ENCODE measurements at places on chromosomes 5 and 9.

GRCh38 chr5:14374100-14374499 is 207.5 kb upstream of the OTULINL start:
- no peak for DNase-seq

- no peak for DNase-seq
These were observed 398.2 kb downstream of the SLCO4C1 start for GRCh38 chr5:101897914-101898313.

- DNase-seq, result no peak
These were observed 131.6 kb downstream of the PJA2 start for GRCh38 chr5:109278141-109278540.

DNA sequence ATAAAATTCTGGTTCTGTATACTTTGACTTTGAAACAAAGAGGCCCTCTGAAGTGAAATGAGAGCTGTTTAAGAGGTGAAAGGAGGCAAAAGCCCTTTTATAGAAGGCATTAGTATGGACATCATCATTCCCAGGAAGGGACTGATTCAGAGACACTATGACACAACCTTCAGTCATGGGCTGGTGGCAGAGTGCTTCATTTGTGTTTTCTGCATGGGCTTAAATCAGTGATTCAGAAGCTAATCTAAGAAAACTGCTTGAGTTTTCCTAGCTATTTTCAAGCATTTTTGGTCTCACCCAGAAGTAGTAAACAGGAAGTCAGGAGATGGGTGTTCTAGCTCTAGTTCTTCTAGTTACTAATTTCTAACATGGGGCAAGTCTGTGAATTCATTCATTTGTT is 288.9 kb downstream of the TRPM3 start:
- no peak for DNase-seq

DNA sequence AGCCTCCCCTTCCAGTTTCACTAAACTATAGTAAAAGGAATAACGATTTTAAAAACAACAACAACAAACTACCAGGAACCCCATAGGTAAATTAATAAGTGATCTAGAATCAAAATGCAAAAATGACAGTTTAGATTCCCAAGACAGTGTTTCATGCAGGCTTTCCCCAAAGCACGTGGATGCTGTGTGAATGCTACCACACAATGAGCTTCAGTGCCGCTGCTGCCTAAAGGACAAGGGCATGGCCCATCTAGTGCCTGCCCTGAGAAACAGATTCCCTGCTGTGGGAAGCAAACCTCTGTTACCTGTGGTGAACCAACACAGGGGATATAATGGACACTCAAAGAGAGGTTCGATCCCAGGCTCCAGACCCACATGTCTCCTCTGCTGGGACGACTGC is 23.7 kb upstream of the CKMT2 start:
- DNase-seq, result no peak

GRCh38 chr5:88377240-88377639 is 108.6 kb upstream of the TMEM161B start:
- no peak for DNase-seq

DNA sequence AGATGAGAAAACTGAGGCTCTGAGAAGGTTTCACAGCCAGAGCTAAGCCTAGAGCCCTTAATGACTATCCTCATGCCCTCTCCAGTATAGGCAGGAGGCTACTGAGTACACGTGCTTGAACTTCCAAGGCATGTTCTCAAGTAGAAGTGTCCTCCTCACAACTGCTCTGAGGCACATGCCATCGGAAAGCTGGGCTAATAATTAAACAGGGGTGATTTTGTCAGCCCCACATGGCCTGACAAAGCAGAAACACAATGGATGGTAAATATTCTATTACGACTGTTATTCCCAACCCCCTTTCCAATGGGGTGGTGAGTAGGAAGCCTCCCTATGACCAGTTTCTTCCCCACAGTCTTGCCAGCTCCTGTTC is 34.3 kb downstream of the KCNIP1 start:
- no peak for DNase-seq
